ENCODE measurements at places on chromosomes 1 and 21.

DNA sequence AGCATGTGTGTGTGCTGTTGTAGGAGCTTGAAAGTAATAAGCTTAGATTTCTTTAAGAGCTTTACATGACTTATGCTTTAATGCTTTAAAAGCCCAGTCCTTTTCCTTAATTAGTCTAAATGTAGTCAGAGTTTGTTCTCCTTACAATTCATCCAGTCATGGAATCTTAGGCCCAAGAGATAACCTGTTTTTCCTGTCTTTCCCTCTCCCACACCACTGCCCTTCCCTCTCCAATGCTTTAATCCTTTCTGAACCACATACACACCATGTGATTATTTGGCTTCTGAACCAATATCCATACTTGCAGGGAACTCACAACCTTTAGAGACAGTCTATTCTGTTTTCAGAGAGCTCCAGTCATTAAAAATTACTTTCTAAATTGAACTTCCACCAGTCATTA, 37.6 kb downstream of the ALG6 start:
- DNase-seq, result no peak

- no peak for DNase-seq
Observed at GRCh38 chr1:55331351-55331750, 116.2 kb upstream of the USP24 start.

- peak; percentile 12 for DNase-seq
Observed at GRCh38 chr1:185156288-185156853, 382 bp downstream of the TRMT1L start.

DNA sequence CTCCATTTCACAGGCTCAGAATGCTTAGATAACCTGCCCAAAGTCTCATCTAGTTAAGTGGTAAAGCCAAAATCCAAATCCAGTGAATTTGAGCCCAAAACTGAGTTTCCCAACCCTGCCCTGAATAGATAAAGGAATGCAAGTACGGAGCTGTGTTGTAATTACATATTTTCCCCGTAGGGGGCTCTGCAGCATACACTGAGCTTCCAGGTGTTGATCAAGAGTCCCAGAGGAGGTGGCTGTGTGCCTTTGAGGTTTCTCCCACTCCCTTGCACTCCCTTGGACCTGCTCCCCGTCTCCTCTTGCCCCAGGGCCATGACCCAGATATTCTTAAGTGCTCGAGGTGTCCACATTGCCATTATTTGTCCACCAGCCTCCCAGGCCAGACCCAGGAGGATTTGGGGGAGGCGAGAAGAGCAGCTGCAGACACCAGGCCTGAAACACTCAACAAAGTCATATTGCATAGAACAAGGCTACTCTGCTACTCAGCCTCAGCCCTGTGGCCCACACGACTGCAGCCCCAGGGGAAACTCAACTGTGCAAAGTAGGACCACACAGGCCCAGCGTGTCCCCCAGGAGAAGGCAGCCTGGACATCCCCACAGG, 18.4 kb upstream of the LY9 start:
- no peak for DNase-seq

GRCh38 chr21:42939582-42940413, 14.4 kb upstream of the ERVH48-1 start:
- no peak for DNase-seq

DNA sequence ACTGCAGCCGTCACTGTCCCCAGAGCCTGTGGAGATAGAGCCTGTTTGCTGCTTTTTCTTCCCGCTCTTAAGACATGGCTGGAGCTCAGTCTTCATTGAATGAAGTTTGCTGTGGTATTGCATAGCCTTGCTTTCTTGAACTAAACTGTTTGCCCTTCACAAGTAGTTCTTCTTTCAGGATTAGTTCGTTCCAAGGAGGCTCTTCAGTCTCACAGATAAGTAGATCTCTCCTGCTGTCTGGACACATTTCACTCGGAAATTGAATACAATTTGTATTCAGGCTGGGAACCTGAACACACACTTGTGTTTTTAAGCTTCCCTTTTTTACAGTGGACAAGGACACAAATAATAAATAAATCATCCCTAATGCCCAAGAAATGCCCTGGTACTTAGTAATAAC, 34.7 kb downstream of the IFNAR1 start:
- no peak for DNase-seq

- no peak for DNase-seq
Observed at GRCh38 chr1:160208557-160209320, 3.6 kb downstream of the PEA15 start.

DNA sequence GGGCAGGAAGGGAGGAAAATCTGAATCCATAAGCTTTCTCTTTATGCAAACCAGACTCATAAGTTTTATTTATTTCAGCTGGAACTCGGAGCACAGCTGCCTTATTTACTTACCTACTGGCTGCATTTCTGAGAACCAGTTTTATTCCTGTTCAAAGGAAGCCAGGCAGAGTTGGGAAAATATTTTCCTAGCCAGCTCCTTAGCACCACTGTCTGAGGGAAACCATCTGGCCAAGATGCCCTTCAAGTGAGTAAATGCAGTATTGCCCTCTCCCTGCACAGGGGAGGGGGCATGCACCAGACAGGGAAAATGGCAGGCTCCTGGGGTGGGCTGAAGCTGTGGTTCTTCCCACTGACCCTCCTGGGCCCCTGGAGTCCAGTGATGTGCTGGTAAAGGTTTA, 28.9 kb upstream of the FMOD start:
- no peak for DNase-seq

- DNase-seq, result no peak
Observed at GRCh38 chr1:81813691-81814090, 13.0 kb downstream of the ADGRL2 start.

- DNase-seq, result no peak
Observed at GRCh38 chr1:114607223-114607622, 25.8 kb upstream of the BCAS2 start.

- no peak for DNase-seq
Observed at GRCh38 chr1:87588495-87588894, 259.8 kb downstream of the LMO4 start.

DNA sequence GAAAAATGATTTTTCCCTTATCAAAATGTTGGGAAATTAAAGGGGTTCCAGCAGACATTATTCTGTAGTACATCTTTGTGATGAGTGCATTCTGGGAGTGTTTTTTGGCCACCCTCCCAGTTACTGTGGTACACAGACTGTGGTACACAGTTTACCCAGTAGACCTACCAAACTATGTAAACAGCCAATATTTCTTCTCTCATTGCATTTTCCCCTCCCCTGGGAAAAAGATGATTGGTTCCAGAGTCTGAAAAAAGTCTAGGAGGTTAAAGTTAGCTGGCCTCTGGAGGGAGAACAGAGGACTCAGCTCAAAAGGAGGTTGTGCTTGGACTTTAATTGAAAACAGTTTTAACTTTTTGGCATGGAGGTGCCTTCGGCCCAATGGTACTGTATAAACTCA, 42.5 kb downstream of the PGM1 start:
- DNase-seq, result no peak

DNA sequence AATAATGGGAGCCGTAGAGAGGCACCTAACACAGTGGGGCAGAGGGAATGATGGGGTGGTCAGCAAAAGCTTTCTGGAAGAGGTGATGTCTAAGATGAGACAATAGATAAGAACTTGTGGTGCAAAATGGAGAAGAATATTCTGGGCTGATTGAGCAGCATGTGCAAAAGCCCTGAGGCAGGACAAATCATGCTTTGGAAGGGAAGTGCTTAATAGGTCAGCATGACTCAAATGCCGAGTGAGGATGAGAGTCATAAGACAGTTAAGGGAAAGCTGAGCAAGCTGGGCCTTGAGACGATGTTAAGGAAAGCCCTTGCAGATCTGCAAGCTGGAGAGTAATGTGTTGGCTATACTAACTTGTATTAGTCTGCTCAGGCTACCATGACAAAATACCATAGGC, 37.3 kb upstream of the ASB17 start:
- no peak for DNase-seq

DNA sequence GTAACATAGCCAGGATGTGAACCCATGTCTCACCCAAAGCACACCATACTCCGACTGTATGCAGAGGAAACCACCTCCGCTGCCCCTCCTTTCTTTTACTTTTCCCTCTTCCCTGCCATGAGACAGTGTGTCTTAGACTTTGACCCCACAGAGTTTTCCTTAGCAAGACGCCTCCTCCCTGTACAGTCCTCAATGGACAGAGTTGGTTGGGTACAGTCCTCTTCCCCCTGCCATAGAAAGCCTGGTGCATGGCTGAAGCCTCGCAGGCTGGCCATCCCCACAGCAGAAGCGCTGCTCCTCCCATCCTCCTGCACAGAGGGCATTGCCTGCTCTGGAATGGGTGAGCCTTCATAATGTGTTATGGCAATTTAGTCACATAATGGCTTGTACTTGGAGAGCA, 127.9 kb downstream of the PLPP3 start:
- no peak for DNase-seq

DNA sequence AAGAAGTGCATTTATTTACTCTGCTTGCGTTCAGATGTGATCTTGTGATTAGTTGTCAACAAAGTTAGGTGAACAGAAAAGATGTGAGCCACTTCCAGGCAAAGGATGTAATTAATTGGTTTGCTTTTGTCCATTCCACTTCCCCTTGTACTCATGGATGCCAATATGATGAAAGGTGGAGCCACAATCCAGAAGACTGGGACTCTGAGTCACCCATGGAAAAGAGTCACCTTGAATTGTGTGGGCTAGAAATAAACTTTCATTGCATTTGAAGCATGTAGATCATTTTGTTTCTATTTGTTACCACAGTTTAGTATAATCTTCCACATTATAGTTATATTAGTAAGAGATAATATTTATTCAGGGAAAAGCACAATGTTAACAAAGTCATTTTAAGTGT, 684.2 kb downstream of the LTN1 start:
- no peak for DNase-seq

- no peak for DNase-seq
Observed at GRCh38 chr21:31647650-31648049, 11.8 kb upstream of the SOD1 start.

DNA sequence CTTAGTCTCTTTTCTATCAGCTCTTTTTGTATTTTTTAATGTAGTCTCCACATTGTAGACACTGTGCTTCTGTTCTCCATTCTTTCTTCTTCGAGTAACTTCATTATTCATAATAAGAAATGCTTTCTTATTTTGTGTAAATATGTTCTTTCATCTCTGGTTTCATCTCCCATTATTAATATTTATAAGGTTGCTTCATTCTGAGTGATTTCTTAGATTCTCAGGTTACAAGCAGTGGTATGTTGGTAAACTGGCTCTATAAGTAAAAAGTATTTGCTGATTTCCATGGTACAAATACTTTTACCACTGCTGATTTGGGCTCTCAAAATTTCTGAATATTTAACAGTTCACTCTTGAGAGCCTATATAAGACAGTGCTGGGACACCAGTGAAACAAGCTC, 81.3 kb downstream of the CDC14A start:
- no peak for DNase-seq

DNA sequence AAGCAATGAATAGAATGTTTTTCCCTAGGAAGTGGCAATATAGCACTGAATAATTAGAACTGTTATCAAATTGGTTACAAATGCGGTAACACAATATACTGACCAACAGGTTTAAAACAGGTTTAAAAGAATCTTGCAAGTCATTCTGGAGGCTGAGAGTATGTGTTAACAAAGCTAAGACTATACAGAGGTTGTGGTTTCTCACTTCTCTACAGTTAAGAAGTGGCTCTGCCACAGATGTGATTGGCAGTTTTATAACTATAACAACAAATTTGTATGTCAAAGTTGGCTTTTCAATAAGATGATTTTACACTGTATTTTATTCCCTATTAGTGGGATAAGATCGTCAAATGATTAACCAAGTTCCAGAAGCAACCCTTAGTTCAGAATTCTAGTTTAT, 7.1 kb downstream of the ANGEL2 start:
- no peak for DNase-seq

DNA sequence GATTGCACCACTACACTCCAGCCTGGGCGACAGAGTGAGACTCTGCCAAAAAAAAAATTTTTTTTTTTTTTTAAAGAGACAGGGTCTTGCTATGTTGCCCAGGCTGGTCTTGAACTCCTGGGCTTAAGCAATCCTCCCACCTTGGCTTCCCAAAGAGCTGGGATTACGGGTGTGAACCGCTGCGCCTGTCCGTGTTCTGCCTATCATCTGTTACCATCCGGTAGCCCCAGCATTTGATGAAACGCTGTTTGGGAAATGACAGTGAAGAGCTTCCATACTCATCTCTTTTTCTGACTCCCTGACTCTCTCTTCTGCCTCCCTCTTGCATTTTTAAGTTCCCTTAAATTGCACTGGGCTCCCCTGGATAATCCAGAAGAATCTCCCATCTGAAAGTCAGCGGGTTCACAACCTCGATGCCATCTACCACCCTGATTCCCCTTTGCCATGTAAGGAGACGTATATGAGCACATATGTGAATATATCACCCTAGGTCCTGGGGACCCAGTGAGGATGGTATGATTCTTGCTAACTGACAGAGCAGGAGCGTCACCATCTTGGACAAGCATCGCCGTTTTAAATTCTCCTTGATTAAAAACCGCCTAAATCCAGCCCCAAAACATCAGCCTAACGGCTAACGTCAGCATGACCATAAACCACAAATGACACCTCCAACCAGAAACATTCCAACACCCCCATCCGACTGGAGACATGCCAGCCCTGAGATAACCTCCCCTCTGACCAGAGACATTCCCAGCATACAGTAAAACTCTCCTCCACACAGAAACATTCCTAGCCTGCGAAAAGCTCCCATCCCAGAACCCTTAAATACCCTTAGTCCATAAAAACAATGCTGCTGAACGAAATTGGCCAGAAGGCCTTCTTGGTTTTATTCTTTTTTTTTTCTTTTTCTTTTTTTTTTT, 12.4 kb downstream of the TNFRSF8 start:
- no peak for DNase-seq

DNA sequence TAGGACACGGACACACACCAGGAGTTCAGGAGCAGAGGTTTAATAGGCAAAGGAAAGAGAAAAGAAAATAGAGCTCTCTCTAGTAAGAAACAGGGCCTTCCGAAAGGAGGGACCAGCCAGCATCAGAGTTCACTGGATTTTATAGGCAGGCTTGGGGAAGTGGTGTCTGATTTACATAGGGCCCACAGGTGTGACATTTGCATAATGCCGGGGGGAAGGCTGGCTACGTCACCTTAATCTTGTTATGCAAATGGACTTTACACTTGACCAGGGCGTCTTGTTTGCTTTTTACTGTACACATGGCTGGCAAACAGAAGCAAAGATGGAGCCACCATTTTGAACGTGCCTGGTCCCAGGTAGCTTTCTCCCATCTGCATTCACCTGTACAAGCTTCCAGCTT, at the start of gene OR14A16:
Gene OR14A16, minus strand, starts transcription at position 97 of the 400 bp plus-strand sequence. CDS start 8,390 bp downstream, outside the sequence.
- DNase-seq, result no peak

GRCh38 chr1:209341146-209341545, 242.4 kb upstream of the CAMK1G start:
- no peak for DNase-seq
